SK-N-DZ (cell line): ENCODE measurements at places on chromosomes 13 and 19.
A peak's percentile ranks its signal among the peaks of the same experiment; 100 is the strongest.

DNA sequence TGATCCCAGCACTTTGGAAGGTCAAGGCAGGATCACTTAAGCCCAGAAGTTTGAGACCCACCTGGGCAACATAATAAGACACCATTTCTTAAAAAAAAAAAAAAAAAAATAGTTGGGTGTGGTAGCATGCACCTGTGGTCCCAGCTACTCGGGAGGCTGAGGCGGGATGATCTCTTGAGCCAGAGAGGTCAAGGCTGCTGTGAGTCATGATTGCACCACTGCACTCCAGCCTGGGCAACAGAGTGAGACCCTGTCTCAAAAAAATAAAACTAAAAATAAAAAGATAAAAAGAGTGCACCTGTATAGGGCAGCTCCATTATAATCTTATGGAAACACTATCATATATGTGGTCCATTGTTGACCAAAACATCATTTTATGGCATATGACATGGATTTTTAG, 25.5 kb upstream of the STARD13 start:
- DNase-seq: no peak

DNA sequence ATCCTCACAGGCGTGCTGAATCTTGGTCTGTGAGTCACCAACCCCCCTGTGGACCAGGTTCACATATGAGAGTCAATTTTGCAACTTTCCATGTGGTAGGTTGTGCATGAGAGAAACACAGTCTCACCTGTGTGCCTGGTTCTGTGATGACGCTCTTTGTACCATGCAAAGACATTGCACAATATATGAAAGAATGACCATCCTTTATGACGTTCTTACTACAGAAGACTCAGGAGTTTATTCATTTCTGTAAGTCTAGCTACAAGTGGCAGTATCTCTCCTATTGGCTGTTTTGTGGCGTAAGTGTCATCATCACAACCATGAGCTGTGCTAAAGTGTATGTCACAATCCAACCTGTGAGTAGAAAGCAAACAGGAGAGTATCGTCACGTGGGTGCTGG, 43.8 kb upstream of the ZNF728 start:
- DNase-seq: no peak

DNA sequence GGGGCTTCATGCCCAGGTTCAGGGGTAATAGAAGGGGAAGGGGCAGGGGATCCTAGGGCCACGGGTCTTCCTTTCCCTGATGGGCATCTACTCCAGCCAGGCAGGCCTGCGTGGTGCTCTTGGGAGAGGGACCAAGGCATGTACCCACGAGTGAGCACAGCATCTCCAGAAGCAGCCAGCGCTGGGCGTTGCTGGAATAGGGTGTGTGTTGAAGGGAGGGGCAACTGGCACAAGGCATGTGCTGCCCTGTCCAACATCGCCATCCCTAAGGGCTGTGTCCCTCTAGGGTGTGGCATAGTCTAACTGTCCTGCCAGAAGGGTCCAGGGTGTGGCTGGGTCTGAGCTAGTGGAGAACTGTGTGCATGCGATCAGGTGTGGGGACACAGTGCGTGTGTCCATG, 2.9 kb downstream of the NOTCH3 start:
- DNase-seq: no peak

DNA sequence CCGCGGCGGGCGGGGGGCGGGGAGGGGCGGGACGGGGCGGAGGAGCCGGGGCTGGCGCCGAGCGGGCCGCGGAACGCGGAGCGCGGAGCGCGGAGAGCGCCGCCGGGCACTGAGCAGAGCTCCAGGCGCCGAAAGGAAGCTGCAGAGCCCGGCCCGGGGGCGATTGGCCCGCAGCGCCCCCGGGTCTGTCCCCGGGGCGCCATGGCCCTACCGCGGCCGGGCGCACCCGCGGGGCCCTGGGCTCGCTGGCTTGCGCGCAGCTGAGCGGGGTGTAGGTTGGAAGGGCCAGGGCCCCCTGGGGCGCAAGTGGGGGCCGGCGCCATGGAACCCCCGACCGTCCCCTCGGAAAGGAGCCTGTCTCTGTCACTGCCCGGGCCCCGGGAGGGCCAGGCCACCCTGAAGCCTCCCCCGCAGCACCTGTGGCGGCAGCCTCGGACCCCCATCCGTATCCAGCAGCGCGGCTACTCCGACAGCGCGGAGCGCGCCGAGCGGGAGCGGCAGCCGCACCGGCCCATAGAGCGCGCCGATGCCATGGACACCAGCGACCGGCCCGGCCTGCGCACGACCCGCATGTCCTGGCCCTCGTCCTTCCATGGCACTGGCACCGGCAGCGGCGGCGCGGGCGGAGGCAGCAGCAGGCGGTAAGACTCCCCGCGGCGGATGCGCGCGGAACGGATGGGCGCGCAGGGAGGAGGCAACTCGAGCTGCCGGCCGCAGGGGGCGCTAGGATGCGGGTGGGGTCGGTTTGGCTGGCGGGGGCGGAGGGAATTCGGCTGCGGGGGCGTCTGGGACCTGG, at the start of gene PDE4A:
TSS of gene PDE4A (plus strand) at position 95 of the 796 bp plus-strand sequence. CDS start at position 322, 227 bp downstream.
- peak; percentile 68 for DNase-seq
